Keratinocyte (primary cell): ENCODE measurements at places on chromosomes 6 and 20. TPM values are rescaled to one million over a fixed set of nuclear protein-coding genes. Genes with fewer than 3 reads are reported as not detected.

Gene TMEM170B
- polyA plus RNA-seq, result 0.03 to 0.08 TPM (median 0.05 TPM) in 3 replicates

Gene PRICKLE4
- polyA plus RNA-seq, result 0.13 to 0.61 TPM (median 0.32 TPM) in 3 replicates

GRCh38 chr20:53834062-53834442 is 236.3 kb downstream of the BCAS1 start:
- no peak for DNase-seq

GRCh38 chr6:35648203-35648602 is 40.5 kb downstream of the FKBP5 start:
- DNase-seq, result no peak

GRCh38 chr6:132257561-132257960 is 143.7 kb downstream of the MOXD1 start:
- DNase-seq, result no peak

DNA sequence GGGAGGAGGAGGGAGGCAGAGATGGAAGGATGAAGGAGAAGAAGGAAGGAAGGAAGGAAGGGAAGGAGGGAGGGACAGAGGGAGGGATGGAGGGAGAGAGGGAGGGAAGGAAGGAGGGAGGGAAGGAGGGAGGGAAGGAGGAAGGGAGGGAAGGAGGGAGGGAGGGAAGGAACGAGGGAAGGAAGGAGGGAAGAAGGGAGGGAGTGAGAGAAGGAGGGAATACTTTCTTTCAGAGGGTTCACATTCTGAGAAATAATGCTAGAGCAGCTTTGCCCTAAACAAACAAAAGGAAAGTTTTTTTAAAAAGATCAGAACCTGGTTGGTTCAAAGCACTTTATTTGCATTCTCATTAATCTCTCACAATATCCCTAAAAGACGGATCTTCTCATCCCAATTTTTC is 96.1 kb upstream of the NXT1 start:
- no peak for DNase-seq

GRCh38 chr6:126698732-126699240 is 358.9 kb downstream of the CENPW start:
- DNase-seq, result no peak

DNA sequence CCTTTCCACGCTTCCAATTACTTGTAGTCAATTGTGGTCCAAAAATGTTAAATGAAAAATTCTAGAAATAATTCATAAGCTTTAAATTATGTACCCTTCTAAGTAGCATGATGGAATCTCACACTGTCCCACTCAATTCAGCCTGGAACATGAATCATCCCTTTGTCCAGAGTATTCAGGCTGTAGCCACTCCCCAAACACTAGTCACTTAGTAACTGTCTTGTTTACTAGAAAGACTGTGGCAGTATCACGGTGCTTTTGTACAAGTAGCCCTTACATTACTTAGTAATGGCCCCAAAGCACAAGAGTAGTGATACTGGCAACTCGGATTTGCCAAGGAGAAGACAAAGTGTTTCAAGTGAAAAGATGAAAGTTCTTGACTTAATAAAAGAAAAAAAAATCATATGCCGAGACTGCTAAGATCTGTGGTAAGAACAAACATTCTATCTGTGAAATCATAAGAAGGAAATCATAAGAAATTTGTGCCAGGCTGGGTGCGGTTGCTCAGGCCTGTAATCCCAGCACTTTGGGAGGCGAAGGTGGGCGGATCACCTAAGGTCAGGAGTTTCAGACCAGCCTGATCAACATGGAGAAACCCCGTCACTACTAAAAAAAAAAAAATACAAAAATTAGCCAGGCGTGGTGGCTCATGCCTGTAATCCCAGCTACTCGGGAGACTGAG is 168.5 kb upstream of the SIM1 start:
- DNase-seq, result no peak

DNA sequence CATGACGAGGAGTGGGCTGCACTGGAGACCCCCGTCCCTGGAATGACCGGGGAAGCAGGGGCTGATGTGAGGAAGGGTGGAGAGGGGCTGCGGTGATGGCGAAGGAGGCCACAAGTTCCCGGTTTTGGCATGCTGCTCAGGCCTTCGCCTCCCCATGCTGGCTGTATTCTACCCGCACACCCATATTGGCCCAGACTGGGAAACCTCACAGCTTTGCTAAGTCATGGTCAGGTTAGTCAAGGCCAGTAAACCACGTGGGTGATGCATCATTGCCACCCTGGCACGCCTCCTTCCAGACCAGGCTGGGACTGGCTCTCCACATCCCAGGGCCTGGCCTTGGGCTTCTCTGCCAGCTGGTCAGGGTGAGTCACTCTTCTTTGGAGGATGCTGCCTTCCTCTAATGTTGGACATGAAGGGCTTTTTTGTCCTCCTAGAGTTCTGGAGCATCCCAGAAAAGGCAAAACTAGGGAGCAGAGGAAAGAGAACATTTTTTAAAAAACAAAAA is 53.8 kb downstream of the PCNA start:
- DNase-seq, result peak; percentile 95

- no peak for DNase-seq
These were observed 14.7 kb downstream of the PABPC1L start for GRCh38 chr20:44924541-44924940.

DNA sequence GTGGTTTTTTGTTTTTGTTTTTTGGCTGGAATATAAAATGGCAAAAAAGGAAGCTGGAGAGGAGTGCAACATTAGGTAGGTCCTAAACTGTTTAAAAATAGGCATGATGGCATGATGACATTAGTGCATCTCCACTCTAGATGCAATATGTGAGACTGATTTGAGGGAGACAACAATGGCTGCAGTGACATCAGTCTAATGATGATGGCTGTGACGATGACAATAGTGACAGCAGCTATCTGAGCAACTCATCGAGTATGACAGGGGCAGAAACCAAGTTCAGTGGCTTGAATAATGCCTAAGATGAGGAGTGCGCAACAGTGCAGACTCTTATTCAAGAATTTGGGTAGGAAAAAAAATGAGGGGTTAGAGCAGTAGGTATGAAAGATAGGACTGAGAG is 82.0 kb downstream of the HS3ST5 start:
- DNase-seq, result no peak

DNA sequence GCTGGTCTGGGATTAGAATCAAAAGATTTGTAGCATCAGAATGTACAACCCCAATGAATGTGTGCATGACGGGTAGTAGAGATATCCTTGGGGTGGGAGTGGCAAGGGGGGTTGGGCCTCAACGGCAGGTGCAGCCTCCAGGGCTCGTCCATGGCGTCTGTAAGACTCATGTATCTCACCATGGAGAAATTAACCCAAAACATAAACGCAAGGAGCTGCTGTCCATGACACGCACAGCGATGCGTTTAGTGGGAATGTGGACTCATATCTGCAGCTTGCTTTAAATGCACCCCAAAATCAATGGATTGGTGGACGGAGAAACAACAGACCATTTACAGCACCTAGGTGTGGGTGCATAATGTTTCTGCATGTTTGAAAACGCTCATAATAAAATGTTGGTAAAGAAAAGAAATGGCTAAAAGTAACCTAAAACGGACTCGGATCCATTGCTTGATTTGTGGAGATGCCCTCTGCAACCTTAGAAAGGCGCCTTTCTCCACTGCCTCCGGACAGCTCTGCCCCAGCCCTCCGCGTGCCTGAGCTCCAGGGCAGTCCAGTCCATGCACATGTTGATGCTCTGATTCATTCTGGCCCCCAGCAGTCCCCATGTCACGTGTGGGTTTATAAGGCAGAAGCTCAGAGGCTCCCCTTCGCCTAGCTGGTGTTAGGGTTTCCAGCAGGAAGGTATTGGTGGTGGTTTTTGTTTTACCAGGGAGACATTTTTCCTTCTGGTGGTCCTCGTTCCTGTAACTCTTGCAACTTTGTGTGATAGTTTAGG is 24.5 kb downstream of the PYGB start:
- DNase-seq, result no peak

- no peak for DNase-seq
These were observed 1080.7 kb downstream of the GRIK2 start for GRCh38 chr6:102474041-102474807.

DNA sequence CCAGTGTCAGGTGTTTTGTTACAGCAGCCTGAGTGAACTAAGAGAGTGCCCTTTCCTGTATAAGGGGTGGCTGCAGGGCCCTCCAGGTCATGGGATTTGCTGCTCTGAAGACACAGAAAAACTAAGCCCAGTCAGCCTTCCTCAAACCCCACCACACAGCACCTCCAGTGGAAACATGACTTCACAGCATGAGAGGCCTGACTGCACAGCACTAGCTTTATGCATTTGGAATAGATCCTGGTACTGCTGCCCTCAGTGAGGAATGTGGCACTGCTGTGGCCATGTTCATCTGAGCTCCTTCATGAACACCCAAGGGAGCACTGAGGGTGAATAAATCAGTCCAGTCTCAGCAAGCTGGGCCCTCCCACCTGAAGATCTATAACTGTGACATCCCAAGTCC is 296.1 kb upstream of the FOXQ1 start:
- no peak for DNase-seq

GRCh38 chr6:157791450-157791849 is 31.6 kb upstream of the SNX9 start:
- DNase-seq, result no peak

DNA sequence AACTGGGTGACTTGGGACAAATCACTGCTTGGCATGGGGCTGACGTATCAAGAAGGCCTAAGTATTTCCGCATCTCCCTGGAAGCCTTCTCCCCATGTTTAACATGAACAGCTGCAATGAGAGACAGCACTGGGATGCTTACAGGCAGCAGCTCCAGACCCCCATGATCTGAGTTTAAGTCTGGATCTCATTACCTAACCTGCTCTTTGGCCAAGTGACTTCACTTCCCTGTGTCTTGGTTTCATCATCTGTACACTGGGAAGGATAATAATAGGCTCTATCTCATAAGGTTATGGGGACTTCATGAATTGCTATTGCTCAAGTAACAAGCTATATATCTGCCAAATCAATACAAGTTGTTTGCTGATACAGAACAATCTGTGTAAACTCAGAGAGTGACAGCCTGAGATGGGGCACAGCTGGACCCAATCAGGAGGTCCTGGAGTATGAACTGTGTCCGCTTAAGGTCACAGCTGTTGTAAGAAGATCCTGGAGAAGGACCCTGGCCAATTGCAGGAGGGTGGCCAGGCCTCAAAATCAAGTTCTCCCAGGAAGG is 56.0 kb downstream of the TGM2 start:
- no peak for DNase-seq
